ENCODE measurements at places on chromosomes 3 and 15.

- no peak for DNase-seq
These were observed 204.6 kb upstream of the IL12A start for GRCh38 chr3:159783780-159784742.

DNA sequence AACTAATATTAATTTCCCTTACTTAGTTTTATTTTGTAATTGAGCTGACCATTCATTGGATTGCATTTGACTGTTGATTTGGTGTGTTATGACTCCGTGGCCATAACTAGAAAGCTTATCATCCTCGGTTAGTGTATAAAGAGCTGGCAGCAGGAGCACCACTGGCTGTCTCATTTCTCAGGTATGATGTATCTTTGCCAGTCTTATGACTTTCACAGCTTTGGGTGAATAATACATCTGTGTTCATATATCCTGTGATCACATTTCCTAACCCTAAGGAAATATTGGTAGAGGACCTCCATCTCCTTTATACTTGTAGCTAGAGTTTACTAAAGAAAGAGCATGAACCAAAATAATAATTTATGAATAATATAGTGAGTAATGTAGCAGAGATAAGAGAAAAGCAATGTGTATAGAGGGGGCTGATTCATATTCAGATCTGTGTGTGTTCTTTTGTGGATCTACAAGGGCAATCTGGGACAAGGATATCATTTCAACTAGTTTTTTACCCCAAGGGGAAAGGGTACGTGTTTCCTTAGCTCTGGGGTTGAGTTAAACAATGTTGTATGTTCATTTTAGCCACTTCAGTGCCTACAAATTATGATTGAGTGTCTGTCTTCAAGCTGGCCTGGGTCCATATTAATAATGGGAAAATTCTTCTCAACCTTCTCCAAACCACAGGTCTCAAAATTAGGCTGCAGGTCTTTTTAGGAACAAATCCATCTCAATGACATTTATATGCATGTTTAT lies 901.7 kb downstream of the NTRK3 start:
- peak; percentile 24 for DNase-seq

- no peak for DNase-seq
These were observed 1.0 kb downstream of the C15orf61 start for GRCh38 chr15:67521783-67522568.

DNA sequence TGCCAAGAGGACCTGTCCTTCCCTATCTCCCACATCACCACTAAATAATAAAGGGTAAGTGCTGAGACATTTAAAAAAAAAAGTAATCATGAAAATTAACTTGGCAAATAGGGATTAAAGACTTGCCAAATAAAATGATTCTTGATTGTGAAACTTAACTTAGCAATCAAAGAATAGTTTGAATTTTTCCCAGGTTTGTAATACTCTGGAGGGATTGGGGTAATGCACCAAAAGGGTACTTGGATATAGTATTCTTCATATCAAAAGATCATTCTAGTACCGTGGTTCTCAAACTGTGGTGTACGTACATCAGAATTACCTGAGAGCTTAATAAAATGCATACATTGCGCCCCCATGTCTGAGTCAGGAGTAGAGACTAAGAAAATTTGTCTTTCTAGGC lies 28.5 kb downstream of the CALML4 start:
- DNase-seq = no peak

DNA sequence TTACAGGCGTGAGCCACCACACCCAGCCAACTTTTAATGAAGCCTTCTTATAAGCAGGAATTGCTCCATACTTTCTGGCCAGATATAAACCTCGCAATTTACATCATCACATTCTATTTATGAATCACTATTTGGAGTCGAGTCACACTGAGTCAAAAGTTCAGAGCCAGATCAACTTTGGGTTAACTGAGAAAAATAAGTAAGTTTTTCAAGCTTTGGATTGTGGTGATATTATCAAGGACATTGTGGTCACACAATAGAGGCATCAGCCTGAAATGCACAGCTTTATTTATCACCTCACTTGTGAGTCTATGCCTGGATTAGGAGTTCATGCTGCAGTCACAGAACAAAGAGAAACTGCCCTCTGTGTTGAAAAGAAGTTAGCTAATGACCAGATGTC lies 1163.5 kb downstream of the ROBO1 start:
- DNase-seq = peak; percentile 31

DNA sequence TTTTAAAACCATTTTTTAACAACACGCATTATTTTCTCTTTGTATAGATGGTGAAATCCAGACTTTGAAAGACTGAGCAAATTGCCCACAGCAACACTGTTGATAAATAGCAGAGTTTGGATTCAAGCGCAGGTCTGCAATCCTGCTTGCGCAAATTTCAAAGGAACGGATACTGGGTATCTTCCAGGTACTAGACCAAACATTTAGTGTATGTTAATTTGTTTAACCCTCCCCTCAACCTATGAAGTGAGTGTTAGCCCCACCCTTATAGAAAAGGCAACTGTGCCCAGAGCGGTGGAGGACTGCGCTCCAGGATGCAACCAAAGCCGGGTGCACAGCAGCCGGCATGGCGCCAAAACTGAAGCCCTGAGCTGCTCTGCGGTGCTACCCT lies 103.8 kb downstream of the CPN2 start:
- no peak for DNase-seq

Measured in fibroblast of skin of left quadriceps (primary cell).